Stimulated activated CD4-positive, alpha-beta T cell treated with anti-CD3 and anti-CD28 coated beads, Interleukin-15, amount 100 ng/mL, for 48 hours (primary cell): ENCODE measurements at places on chromosomes 2 and 18.

DNA sequence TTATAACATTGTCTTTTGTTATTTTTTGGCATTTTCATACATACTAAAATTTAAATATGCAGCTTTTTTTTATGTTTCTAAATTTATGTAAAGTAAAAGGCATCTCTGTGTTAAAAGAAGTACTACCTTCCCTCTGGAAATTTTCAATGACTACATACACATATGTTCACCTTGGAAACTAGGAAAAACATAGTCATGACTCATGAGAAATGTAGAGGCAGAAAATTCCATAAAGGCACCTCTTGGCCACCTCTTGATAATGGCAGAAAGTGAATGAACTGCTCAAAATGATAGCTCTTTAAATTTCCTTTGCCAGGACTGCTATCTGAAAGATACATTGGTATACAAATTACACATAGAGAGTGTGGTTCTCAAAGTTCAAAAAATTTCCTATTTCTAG lies 889.1 kb upstream of the ZEB2 start:
- DNase-seq, result no peak

- no peak for DNase-seq
Observed at GRCh38 chr18:50306944-50307343, 19.5 kb upstream of the CXXC1 start.

DNA sequence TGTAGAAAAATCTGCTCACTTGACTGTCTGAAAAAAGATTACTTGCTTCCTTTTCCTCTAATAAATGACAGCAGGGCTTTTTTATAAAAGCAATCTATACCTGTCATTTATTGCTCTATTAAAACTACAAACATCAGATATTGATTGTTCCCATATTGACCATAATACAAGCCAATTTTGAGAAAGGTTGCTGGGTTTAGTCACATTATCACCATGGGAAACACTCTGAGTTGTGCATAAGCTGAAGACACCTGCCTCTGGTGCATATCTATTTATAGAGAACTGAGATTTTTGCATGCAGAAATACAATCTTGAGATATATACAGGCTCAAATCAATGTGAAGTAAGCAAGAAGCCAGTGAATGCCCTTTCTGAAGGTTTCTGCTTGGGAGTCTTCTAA lies 853.9 kb downstream of the DCC start:
- no peak for DNase-seq

DNA sequence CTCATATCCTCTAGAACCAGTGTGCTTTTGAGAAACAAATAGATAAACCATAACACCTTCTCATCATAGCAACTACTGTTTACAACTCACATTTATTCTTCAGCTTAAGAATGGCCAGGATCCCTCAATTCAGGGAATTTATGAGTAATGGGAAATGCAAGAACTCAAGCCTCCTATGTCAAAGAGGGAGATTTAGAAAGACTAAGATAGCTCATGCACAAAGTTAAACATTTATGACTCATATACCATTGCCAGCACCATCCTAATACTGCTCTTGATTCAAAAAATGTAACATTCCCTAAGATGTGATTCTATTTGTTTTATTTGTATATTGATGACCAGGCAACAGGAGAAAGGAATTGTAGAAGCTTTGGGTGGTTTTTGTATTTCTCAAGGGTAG lies 172.8 kb downstream of the CYP26B1 start:
- DNase-seq, result no peak

GRCh38 chr2:163121483-163121882 lies 282.9 kb upstream of the KCNH7 start:
- DNase-seq, result no peak

DNA sequence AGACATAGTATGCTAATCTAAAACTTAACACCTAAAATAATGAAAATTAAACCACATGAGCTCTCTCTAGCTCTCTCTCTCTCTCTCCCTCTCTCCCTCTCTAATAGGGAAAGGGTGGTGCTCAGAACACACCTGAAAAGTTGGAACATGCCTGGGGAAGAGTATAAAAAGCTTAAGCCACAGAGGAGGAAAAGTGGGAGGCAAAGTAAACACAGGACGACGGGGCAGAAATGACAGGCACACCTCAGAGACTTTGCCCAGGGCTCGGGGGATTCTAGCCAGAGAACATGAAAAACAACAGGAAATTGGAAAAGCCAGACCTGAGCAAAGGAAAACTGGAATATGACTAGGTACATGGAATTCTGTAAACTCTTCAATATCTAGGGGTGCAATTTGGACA lies 666.1 kb downstream of the BCL11A start:
- no peak for DNase-seq
